ENCODE measurements at places on chromosomes 3 and 15.

DNA sequence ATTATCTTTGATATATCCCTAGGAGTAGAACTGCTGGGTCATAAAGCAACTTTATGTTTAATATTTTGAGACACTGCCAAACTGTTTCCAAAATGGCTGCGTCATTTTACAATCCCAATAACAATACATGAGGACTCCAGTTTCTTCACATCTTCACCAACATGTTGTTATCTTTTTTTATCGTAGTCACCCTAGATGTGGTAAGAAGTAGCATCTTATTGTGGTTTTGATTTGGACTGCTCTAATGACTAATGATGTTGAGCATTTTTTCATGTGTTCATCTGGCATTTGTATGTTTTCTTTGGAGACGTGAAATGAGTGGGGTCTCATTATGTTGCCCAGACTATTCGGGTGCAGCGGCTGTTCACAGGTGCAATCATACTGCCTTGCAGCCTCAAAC is 83.8 kb downstream of the MAP4 start:
- no peak for DNase-seq

GRCh38 chr3:186959029-186959624 is 28.8 kb downstream of the ST6GAL1 start:
- no peak for DNase-seq

DNA sequence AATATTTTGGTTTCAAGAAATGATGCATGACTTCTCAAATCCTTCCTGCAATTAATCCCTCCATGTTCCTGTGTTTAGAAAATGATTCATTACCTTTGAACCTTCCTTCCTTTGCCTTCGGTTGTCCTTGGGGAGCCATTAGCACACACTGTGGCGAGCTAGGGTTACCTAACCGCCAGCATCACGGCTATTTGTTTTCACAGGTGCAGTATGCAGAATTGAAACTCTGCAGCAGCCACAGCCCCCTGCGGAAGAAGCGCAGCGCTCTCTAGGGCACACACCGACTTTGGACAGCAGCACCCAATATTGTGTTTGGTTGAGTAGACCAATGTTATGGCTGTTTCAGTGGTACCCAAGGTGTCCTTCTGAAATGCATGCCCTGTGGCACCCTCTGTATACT is 247.4 kb downstream of the MCTP2 start:
- no peak for DNase-seq

- peak; percentile 65 for DNase-seq
Observed at GRCh38 chr3:196073255-196073753, 8.6 kb downstream of the TFRC start.

- no peak for DNase-seq
Observed at GRCh38 chr3:1583044-1583443, 490.2 kb downstream of the CNTN6 start.

DNA sequence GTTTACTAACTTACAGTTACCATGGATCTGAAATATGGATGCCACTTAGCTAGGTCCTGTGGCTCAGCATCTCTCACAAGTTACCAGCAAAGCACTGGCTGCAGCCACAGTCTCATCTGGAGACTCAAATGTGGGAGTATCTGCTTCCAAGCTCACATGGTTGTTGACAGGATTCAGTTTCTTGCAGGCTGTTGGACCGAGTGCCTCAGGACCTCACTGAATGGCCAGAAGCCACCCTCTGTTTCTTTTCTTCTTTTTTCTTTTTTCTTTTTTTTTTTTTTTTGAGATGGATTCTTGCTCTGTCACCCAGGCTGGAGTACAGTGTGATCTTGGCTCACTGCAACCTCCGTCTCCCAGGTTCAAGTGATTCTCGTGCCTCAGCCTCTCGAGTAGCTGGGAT is 20.1 kb upstream of the AMOTL2 start:
- no peak for DNase-seq

- DNase-seq = peak; percentile 33
Observed at GRCh38 chr3:46368569-46368968, 2.2 kb upstream of the CCR5 start.

DNA sequence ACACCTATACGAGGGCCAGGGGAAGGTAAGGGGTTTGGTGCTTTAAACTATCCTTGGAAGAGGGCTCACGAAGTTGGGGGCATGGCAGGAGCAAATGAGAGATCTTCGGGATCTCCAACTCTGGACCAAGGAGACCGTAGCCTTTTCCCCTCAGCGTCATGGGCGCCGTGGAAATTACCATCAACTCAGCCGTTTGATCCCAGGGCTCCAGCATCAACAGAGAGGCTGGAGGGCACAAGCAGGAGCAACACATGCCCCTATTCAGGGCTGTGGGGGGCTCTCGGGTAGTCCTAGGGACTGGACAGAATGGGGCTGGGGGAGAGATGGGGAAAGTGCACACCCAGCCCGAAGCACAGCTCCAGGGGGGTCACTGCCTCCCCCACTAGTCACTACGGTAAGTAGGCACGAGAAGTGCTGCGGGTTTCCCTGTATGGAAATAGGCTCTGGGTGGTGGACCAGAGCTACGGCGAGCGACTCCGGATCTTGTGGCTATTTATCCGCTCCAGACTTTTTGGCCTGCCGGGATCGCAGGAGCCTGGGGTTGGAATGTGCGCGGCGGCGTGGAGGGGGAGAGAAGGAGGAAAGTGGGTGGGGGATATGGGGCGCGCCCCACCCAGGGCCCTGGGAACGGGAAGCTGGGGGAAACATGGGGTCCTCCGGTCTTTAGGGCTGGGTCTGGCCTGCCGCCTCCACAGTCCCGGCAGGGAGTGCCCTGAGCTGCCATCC is 539 bp upstream of the LAMB2 start:
- no peak for DNase-seq

- no peak for DNase-seq
Observed at GRCh38 chr3:61060411-61060861, 190.8 kb downstream of the FHIT start.

- DNase-seq = no peak
Observed at GRCh38 chr3:36366308-36366707, 14.0 kb upstream of the STAC start.

DNA sequence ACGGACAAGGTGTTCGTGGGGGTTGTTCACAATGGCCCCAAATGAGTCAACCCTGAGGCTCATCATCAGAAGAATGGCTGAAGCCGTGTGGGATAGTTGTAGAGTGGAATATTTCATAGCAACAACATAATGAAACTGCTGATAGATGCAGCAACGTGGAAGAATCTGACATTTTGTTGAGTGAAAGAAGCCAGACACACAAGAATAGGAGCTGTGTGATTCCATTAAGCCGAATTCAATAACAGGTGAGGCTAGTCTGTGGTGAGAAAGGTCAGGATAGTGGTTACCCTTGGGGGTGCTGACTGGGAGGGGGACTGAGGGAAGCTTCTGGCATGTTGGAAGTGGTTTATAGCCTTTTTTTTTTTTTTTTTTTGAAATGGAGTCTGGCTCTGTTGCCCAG is 144.0 kb downstream of the SMAD6 start:
- DNase-seq = no peak

GRCh38 chr3:120145542-120146285 is 51.5 kb upstream of the GSK3B start:
- DNase-seq = no peak

GRCh38 chr3:174315225-174315624 is 543.9 kb upstream of the NAALADL2 start:
- DNase-seq = no peak

DNA sequence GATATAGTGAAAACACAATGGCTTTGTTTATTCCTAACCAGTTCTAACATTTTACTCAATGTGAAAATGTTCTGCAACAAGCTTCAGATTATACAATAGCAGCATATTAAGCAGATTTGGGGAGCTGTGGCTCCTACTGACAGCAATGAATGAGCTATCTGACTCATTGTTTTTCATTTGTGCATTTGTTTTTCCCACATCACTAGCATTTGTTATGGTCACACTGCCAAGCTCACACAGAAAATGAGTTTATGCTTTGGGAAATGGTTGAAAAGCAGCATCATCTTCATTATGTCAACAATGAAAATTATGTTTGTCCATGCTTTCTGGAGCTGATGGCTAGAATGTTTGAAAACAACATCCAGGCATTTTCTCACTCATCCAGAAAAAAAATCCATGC is 53.5 kb downstream of the ZPLD1 start:
- DNase-seq = no peak

- DNase-seq = no peak
Observed at GRCh38 chr3:66010348-66010738, 28.4 kb downstream of the MAGI1 start.

DNA sequence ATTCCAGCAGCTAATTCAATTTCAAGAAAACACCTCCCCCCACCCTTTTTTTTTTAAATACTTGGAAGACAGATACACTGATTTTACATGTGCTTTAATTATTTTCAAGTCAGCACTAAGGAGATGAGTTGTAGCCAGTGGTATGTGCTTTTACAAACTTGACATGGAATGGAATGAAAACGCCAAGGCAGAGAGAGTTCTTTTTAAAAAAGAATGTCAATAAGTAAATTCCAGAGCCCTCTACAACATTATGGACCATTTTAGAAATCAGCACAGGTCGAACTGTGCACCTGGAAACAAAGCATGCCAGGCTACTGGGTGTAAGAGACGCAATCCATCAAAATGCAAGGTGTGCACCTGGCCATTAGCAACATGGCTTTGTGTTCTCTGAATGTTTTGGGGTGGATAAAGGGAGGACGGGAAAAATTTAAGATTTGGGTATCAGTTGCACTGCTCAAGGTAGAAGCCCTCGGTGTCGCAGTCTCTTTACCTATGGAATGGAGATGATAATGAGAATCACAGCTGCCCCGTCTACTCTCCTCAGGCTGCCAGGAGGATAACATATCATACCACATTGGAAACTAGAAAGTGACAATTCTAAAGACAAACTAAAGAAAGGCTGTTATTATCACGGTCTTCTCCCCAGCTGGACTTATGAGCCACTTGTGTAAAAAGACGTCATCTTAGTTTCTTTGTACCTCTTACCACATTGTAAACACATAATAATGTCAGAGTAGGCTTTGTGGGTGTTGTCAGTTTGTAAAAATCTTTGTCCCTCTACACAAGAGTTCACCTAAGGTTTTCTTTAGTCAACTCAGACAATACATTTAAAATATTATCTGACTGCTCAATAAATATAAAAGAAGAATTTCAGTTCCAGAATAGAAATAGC is 107.4 kb upstream of the PRICKLE2 start:
- no peak for DNase-seq

GRCh38 chr15:48828906-48829305 is 18.0 kb upstream of the CEP152 start:
- no peak for DNase-seq

- DNase-seq = peak; percentile 60
Observed at GRCh38 chr3:98039322-98040024, 4.4 kb upstream of the GABRR3 start.

- no peak for DNase-seq
Observed at GRCh38 chr3:12454076-12454815, 30.0 kb upstream of the TSEN2 start.

- DNase-seq = no peak
Observed at GRCh38 chr3:123113889-123114450, 47.1 kb downstream of the PDIA5 start.

DNA sequence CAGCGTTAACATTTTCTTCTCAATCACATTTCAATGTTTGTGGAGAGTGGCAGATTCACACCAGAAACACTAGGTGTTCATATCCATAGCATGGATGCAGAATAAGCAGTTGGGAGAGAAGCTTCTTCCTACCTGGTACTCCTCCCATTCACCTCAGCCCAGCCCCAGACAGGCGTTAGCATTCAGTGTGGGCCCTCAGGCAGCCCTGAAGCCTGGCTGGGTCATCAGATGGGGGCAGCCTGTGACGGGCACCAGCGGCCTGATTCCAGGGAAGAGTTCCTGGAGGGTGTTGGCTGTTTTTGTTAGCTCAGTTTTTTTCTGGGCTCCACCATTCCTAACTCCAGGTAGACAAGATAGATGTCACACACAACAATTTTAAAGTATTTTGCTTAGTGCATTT is 31.1 kb downstream of the APH1B start:
- DNase-seq = no peak

DNA sequence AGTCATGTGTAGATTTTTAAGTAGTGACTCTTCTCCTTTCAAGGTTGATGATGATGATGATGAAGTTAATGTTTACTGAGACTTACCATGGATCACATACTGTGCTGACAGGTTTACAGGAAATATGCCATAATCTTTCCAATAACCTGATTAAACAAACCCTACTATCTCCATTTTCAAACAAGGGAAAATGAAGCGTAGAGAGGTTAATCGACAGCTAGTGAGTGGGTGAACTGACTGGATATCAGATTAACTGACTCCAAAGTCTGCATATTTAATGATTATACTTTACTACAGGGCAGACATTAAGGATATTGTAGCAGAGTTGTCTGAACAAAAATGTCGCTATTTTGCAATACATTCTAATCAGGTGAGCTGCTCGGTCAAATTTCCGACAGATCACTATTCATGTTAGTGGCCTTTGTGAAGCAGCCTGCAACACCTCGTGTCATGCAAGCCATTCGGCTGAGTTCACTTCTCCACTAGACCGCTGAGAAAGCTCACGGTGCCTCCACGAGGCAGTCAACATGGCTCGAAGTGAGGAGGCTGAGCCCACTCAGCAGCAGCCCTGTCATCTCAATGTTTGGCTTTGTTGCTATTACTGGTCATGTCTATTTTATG is 264.2 kb downstream of the NFKBIZ start:
- DNase-seq = no peak

Data from effector CD4-positive, alpha-beta T cell (primary cell).